ENCODE measurements at places on chromosomes 11 and 22. TPM values are rescaled to one million over a fixed set of nuclear protein-coding genes. Genes with fewer than 3 reads are reported as not detected.

Gene USH1C
- polyA plus RNA-seq, result not detected

DNA sequence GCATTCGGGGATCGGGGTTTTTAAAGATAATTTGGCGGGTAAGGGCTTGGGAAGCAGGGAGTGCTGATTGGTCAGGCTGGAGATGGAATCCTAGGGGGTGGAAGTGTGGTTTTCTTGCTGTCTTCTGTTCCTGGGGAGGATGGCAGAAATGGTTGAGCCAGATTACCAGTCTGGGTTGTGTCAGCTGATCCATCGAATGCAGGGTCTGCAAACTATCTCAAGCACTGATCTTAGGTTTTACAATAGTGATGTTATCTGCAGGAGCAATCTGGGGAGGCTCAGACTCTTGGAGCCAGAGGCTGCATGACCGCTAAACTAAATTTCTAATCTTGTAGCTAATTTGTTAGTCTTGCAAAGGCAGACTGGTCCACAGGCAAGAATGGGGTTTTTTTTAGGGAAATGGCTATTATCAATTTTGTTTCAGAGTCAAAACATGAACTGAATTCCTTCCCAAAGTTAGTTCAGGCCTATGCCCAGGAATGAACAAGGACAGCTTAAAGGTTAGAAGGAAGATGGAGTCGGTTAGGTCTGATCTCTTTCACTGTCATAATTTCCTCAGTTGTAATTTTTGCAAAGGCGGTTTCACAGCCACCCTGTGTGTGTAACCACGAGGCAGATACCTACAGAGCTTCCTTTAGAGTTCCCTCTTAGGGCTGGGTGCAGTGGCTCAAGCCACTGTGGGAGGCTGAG, 10.2 kb downstream of the SCGB1A1 start:
- no peak for DNase-seq

DNA sequence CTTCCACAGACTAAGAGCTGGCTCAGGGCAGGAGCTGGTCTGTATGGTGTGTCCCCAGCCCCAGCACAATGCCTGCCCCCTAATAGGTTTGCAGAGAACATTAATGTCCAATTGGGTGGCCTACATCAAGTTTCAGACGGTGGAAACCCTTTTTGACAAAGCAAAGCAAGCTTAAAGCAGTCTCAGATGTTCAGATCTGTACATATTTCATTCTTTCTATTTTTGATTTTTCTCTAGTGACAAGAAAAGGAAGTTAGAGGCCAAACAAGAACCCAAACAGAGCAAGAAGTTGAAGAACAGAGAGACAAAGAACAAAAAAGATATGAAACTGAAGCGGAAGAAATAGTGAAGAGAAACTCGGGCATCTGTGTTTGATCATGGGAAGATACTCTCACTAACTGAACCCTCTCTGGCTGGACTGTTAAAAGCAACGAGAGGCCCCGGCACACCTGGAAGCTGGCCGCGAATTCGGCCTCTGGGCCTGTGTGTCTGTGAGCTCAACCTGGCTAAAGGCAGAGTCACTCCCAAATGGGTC, 40.5 kb downstream of the NAT10 start:
- DNase-seq, result no peak

DNA sequence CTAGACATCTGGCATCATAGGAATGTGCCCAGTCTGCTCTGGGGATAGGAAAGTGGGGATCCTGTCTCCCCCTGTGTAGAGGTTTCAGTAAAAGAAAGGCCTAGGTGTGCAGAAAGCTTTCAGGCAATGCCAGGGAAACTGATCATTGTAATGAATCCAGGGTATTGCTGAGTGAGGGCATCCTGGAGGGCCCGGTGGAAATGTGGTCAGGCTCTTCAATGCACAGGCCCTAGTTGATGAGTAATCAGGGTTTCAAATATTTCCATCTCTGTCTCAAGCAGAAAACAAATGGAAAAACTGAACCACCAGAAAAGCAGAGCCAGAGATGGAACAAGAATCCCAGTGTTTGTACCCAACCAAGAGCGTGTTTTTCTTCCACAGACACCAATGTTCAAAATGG, 2.0 kb downstream of the CD3E start:
- no peak for DNase-seq

DNA sequence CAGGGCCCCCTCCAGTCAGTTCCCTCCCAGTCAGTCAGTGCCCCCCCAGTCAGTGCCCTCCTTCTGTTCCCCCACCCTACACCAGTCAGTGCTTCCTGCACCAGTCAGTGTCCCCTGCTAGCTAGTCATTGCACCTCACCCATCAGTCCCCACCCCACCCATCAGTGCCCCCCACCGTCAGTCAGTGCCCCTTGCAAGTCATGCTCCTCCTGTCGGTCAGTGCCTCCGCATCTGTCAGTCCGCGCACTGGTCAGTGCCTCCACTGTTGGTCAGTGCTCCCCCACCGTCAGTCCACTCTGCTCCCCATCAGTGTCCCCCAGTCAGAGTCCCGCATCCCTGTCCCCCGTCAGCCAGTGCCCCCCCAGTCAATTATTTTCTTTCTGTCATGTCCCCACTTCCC, 3.3 kb downstream of the PPP6R2 start:
- no peak for DNase-seq

DNA sequence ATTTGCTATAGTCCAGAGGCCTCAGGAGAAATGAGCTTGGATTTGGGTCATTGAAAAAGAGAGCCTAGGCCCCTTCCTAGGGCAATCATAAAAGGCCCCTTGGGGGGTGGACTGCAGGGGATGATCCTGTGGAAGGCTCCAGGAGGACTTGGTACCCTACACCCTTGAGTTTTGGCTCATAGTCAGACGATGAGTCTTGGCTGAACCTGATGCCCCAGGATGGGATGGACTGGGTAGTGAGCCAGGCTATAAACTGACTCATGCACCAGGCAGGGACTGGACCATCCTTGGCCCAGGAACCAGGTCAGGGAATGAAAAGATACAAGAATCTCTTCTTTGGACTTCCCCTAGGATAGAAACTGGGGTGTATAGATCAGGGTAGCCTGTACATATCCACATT, 54.2 kb downstream of the NAV2 start:
- no peak for DNase-seq

All from AG04450 (cell line).